ENCODE measurements at places on chromosomes 2 and 18.

DNA sequence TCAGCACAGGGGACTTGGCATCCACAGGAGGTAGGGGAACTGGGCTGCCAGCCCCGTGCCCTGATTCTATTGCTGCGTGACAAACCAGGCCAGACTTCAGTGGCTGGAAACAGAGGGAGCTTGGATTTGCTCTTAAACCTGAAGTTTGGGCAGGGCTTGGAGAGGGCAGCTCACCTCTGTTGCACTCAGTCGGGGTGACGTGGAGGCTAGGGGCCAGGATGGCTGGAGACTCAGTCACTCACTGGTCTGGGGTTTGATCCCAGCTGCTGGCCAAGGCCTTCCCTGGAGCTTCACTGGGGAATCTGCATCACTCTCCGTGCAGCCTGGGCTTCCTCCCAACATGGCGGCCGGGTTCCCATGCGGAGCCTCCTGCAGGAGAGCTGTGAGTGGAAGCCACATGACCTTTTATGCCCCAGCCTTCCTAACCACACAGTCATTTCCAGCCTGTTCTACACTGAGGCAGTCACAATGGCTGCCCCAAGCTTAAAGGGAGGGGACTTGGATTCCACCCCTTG is 175.2 kb upstream of the HDAC4 start:
- no peak for DNase-seq

GRCh38 chr18:32920796-32921787 is 148.3 kb upstream of the KLHL14 start:
- DNase-seq, result no peak

- DNase-seq, result peak; percentile 33
These were observed 61.2 kb upstream of the MRPS9 start for GRCh38 chr2:104976603-104977120.

GRCh38 chr2:211014376-211014775 is 458.0 kb downstream of the CPS1 start:
- DNase-seq, result no peak

- no peak for DNase-seq
These were observed 272.9 kb downstream of the SLC8A1 start for GRCh38 chr2:40178971-40179370.

All from immature natural killer cell (primary cell).